ENCODE measurements at places on chromosomes 16 and 17.

- DNase-seq: no peak
Observed at GRCh38 chr16:26806657-26807056, 260.1 kb upstream of the C16orf82 start.

DNA sequence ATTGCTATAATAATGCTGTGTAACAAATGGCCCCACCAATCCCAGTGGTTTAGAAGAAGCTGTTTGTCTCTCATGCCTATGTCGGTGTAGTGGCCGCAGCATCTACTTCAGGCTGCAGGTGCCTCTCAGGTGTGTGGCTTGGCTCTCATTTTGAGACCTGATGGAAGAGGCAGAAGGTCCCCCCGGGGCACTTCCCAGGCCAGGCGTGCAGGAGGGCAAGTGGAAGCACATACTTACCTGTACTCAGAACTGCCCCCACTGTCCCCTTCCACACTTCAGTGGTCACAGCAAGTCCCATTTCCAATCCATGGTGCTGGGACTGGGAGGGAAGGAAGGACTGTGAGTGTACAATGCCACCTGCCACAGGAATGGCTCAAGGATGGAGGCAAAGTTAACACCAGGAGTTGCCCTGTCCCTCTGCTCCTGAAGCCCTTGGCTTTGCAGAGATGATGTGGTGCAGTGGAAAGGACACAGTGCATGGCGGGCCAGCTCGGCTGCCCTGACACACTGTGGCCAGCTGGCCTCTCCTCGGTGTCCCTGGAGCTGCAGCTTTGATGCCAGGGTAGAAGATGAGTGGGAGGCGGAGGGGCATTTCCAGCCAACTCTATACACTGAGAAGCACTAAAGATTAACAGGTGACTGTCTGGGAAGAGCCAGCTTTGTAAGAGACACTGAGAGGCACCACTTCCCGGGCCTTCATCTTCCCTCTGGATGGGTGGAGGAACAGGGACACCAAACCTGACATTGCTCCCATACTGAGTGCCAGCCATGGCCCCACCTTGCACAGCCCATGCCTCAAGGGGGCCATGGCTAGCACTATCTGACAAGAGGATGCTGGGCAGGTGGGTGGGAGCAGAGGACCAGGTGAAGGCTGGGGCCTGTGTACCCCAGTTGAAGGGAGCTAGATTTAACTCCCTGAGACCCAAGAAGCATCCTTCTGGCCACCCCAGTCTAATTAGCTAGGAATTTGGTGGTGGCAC lies 105.9 kb downstream of the METRNL start:
- no peak for DNase-seq

- no peak for DNase-seq
Observed at GRCh38 chr16:57427307-57427706, 19.9 kb downstream of the CIAPIN1 start.

DNA sequence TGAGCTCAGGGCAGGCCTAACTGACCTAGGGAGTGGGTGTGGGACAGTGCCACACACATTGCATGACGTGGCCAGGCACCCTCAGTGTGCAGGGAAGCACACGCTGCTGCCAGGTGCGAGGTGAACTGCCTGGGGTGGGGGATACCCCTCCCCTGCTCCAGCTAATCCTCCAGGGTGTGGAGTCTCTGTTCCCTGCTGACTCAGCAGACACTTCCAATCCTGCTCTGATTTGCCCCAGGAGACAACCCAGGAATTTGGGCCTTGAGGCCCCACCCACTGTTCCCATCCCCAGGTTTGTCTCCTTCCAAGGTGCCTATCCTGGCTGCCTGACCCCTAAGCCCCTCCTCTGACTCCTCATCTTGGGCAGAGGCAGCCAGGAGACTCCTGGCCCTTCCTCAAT lies 10.7 kb downstream of the DLX3 start:
- no peak for DNase-seq

- no peak for DNase-seq
Observed at GRCh38 chr17:80860703-80861417, 130.8 kb upstream of the CHMP6 start.

DNA sequence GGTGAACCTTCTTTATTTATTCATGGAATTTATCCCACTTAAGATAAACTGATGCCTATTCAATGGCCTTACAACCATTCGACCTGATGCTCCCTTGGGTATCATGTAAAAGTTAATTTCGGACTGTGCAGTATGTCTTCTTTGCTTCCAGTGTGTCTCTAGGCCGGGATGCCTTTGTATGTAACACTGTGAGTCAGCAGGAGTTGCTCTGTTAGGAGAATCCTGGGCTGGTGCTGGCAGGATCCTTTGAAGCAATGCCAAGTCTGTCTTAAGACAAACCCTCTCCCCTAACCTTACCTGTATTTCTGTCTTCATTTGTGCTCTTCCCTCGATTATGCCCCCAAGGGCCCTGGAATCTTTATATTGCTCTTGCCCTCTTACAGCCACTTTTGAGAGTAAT lies 37.9 kb upstream of the ABCA8 start:
- DNase-seq: no peak

DNA sequence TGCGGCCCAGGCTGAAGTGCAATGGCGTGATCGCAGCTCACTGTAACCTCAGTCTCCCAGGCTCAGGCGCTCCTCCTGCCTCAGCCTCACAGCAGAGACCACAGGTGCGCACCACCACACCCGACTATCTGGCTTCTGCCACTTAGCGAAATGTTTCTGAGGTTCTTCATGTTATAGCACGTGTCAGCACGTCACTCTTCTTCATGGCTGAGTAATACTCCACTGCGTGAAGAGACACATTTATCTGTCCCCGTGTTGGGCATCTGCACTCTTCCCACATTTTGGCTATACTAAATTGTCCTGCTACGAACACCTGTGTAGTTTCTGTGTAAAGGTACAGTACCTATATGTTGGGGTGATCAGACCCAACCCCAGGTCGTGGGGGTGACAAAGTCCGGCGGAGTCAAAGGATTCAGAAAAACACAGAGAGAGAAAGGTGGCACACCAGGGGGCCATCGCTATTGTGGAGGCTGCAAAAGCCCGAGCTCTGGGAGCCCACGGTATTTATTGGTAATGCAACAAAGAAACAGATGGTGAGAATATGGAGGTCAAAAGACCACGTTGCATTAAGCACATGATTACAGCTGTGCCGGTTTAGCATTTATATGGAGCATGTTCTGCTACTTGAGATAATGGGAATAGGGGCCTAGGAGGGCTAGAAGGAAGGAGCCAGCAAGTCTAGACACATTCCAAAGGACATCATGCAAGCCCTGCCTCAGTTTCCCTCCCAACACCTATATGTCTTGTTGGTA lies 851 bp upstream of the DPEP1 start:
- DNase-seq: no peak

DNA sequence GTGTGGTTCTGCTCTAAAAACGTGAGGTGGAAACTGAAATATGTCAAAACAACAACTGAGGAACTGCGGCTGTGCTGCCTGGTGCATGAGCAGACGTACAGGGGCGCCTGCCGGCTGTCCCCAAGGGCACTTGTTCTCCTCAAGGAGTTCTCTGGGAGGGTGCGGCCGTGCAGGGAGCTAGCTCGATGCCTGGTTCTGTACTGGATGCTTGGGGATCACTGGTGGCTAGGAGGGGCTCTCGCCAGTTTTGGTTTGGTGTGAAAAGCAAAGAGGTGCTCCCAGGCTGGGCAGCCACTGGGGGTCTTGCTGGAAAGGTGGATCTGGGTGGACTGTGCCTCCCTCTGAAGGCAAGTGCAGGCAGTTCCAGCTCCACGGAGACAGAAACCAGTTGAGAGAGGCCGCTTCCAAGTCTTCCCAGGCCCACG lies 41.9 kb upstream of the ATP2A3 start:
- DNase-seq: no peak

- DNase-seq: no peak
Observed at GRCh38 chr17:527247-527646, 174.6 kb upstream of the RPH3AL start.

GRCh38 chr17:57521606-57522005 lies 223.5 kb downstream of the CCDC182 start:
- no peak for DNase-seq

DNA sequence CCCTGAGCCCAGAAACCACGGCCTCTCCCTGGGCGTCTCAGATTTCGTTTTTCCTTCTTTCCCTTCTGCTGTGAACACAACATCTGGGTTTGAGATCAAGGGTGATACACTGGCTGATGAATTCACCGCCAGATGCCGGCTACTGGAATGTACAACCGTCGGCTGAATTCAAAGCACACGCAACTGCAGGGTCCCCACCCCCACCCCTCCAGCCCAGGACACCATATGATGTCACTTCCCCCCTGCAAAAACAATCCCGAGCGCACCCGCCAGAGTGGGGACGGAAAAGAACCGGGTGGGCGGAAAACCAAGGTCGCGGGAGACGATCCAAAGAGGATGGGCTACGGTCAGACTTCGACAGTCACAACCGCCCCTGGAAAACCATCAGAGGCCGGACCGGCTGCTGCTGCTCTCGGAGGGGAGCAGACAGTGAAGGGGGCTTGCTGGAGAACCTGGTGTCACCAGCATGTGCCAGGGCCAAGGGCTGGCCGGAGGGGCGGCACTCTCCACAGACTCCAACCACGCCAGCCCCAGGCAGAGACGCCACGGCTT lies 23.3 kb downstream of the CEP295NL start:
- no peak for DNase-seq

Measured in activated CD8-positive, alpha-beta memory T cell treated with anti-CD3 and anti-CD28 coated beads for 48 hours (primary cell).